Renal cortical epithelial cell (primary cell): ENCODE measurements at places on chromosomes 7 and 10. TPM values are rescaled to one million over a fixed set of nuclear protein-coding genes. Genes with fewer than 3 reads are reported as not detected.

DNA sequence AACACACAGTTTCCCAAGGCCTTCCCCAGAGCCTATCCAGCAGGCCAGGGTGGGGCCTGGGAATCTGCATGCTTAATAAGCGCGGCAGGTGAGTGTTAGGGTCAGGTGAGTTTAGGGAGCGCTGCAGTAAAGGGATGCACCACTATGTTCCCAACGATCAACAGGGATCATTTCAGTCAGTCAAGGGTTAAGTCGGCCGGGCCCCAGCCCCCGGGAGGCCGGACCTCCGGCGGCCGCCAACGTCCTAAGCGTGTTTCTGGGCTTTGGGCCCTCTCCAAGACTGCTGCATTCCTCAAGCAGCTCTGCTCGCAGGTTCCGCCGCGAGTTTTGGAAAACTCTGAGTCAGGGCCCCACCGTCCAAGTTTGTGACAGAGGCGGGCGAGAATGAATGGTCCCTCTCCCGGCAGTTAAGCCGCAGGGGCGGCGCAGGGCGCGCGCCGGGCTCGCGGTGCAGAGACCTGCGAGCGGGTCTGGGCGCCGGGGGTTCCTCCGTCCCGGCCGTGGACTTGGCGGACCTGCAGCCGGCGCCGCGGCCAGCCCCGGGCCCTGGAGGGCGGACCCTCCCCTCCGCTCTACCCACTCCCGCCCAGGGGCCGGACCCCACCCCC is 81.6 kb downstream of the ARHGAP22 start:
- DNase-seq: peak; percentile 62

DNA sequence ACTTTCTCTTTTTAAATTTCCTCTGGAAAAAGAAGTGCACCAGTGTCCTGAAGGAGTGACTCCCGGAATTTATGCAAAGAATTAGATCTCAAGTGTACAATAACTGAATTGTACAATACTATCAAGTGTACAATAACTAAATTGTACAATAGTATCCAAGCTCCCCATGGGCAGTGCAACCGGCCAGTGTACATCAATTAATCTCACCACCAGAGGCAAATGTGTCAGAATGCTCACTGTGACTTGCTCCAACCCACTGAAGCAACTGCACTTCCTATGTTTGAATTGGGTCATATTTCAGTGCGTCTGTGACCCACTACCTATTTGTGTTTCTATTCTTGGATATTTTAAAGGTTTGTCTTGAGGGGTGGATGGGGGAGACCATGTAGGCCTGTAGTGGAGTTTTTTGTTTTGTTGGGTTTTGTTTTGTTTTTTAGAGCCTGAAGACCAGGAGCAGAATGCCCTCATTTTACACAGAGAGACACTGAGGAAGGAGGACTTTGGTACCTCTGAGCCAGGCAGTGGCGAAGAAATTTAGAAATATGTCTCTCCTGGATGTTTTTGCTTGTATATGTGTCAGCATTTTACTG is 78.5 kb upstream of the CTTNBP2 start:
- peak; percentile 25 for DNase-seq

GRCh38 chr10:3524086-3524960 is 260.7 kb downstream of the KLF6 start:
- no peak for DNase-seq

DNA sequence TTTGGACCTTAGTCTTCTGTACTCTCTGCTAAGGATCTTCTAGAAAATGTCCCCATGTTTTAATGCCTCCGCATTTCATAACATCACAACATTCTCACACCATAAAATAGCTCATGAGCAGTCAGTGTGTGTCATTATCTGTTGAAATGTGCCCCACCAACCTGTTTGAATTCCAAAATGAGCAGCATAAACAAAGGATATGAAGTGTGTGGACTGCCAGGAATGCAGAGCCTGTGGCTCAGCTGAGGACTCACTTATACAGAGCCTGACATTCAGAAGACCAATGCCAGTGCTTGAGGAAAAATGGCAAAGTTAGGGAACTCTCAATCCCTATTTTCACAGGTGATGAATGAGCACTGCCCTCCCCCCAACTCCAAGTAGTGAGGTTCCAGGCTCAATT is 621.4 kb downstream of the POM121L12 start:
- peak; percentile 14 for DNase-seq

DNA sequence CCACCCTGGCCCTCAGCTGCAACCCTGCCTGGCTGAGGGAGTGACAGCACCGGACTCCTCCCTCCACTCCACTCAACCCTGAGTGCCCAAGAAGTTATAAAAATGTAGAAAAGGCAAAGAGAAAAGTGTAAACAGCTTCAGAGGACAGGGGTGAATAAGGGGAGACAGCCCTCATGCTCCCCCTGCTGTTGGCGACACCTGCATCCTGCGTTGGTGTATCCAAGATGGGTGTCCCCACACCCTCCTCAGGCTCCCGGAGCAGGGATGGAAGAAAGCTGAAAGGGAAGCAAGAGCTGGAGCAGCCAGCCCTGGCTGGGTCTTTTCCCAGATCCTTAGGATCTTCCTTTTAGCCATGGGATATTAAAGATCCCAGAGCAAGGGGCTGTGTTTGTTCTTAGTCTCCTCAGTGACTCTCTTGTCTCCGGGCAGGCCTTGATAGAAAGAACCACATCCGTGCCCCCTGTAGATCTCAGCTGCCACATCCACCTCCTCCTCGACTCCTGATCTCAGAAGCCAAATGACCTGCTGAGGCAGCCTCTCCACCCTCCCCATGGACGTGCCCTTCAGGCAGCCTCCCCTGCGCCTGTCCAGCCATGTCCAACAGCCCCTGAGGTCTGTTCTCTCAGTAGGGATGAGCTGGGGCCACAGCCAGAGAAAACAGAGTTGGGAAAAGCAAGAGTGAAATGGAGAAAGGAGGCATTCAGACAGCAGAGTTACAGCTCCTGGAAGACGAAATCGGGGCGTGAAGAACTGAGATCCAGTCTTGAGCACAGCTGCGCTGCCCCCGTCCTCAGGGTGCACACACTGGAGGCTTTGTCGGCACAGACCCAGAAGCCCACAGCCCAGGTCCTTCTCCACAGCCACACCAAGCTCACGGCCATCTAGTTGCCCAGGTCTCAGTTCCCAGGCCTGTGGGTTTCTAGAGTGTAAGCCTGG is 6.8 kb downstream of the FAM131B start:
- no peak for DNase-seq

GRCh38 chr10:24694086-24694485 is 29.6 kb downstream of the ARHGAP21 start:
- peak; percentile 33 for DNase-seq

DNA sequence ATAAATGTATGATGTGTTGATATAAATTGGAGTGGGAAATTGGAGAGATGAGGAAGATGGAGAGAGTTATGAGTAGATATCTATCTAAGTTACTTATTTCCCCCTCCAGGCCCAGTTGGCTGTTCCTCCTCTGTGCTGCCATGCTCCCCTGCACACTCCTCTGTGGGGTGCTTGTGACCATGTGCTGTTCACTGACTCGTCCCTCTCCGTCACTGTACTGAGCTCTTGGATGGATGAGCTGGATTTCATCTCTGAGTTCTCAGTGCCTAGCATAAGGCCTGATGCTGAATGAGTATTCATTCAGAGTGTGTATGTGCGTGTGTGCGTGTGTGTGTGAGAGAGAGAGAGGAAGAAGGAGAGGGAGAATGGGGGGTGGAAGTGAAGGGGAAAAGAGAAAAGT is 14.5 kb downstream of the OR9A2 start:
- DNase-seq: no peak

DNA sequence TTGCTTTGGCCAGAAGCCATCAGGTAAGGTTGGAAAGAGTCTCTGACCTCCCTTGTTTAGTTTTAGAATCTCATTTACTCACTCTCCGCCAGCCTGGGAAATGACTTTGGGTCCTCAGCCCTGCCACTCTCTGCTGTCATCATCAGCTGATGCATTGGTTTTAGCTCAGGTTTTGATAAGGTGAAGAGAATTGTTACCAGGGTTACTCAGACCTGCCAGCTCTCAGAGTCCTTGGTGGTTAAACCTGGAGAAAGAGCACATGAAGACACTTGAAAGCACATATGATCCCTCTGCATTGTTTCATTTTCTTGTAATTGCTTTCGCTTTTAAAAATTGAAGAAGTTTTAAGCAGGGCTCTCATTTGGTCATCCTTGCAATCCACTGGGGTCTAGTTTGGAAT is 4.0 kb upstream of the CROT start:
- DNase-seq: no peak

GRCh38 chr10:74977913-74978847 is 133.3 kb upstream of the SAMD8 start:
- no peak for DNase-seq

DNA sequence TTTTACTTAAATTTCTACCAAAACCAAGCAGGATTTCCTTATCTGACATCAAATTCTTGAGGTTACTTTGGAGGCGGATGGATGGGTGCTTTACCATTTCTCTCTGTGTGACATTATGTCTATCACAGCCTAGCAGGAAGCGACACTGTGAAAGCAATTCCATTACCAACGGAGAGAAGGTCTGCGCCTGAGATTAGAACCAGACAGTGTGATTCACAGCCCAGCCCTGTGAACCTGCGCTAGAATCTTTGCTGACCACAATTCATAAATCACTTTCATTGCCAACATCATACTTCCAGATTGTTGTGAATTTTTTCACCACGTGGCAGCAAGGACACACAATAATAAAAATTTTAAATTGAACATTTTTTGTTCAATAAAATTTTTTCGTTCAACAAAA is 126.5 kb downstream of the CUBN start:
- DNase-seq: no peak

DNA sequence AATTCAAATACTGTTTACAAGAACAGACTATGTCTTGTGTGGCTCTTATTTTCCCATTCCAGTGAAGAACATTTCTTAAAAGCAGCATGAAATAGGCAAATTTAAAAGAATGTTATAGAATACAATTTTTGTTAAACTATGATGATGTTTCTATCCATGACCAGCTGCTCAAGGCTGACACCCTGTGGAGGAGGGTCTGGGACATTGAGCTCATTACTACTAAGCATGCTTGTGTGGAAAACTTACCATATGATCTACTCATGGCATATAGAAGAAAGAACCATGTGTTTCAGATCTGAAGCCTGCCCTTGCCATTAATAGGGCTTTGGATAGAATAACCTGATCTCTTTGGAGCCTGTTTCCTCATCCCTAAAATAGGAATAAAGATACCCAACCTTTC is 125.0 kb downstream of the FOXP2 start:
- no peak for DNase-seq

GRCh38 chr10:77626266-77626935 is 11.2 kb downstream of the KCNMA1 start:
- DNase-seq: no peak

DNA sequence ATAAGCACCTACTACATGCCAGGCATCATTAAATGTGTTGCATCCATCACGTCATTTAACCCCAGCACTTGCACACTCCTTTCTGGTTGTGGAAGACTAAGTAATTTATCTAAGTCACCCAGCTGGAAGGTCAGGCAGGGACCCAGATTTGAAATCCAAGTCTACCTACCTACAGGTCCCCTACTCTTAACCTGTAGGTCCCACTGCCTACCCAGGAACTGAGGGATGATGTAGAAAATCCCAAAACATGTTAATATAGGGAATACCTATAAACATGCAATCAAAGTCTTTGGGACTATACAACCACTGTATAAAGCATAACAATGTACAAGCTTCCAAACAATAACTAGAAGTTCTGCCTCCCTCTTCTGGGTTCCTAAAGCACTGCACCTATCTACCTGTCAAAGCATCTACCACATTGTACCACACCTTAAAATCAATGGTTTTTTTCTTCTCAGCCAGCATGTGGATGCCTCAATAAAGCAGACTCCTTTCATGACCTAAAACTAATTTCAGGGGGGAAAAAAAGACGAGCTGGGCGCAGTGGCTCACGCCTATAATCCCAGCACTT is 5.6 kb downstream of the IL6 start:
- peak; percentile 81 for DNase-seq

- no peak for DNase-seq
Measured at GRCh38 chr10:61918989-61919388, 17.5 kb downstream of the ARID5B start.

GRCh38 chr10:23013581-23014335 is 81.6 kb upstream of the MSRB2 start:
- no peak for DNase-seq

- no peak for DNase-seq
Measured at GRCh38 chr7:29476916-29477315, 86.7 kb upstream of the PRR15 start.

DNA sequence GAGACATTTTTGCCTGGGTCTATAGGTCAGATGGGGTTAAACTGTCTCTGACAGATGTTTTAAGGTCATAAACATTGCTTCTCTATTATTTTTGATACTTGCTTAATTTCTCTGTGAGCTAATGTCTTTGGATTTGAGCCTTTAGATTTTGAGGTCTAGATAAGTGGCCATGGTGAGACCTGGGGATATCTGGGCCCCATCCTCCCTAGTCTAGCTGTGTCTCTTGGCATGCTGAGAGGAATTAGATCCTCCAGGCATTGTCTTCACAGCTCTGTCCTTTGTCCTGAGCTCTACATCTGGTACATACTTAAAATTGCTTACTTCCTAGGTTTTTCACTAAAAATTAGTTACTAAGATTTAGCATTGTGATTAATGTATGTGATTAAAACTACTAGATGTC is 265.0 kb upstream of the NPSR1 start:
- DNase-seq: no peak

DNA sequence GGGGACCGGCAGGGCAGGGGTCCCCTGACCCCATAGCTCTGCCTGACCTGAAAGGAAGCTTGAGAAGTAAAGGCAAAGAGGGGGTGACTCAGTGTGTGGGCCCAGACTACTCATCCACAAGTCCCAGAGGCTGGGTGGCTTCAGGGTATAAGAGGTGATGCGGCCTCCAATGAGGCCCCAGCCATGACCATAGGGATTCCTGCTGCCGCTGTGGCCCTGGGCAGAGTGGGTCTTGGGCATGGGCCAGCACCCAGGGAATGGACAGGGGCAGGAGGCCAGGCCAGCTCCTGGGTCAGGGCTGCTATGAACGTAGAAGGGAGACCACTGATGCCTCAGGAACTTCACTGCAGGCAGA is 64.4 kb upstream of the EBF3 start:
- no peak for DNase-seq

DNA sequence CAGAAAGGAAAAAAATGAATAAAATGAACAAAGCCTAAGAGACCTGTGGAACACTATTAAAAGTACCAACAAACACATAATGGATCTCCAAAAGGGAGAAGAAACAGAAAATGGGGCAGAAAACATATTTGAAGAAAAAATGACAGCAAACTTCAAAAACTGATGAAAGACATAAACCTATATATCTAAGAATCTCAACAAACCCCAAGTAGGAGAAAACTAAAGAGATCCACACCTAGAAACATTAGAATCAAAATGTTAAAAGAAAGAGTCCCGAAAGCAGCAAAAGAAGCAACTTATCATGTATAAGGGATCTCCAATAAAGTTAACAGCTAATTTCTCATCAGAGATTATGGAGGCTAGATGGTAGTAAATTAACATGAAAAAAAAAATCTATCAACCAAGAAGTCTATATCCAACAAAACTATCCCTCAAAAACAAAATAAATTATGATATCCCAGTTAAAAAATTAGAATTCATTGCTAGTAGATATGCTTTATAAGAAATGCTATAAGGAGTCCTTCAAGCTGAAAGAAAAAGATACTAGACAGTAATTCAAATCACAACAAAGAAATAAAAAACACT is 68.0 kb downstream of the DNAJC1 start:
- no peak for DNase-seq

The UPK3BL2 gene
- total RNA-seq: 5.5 TPM in 1 of 2 replicates, not detected in the other

The PCGF5 gene
- 42.7 and 48.9 TPM in 2 replicates for total RNA-seq

The ADAP1 gene
- total RNA-seq: 4.8 and 22.4 TPM in 2 replicates

The DYDC1 gene
- not detected in 2 replicates for total RNA-seq

The FANK1 gene
- 14.9 and 26.4 TPM in 2 replicates for total RNA-seq

The CPED1 gene
- 0.52 and 1.1 TPM in 2 replicates for total RNA-seq

The IKZF1 gene
- 2.4 TPM in 1 of 2 replicates, not detected in the other for total RNA-seq

The CHST3 gene
- 32.3 and 69.4 TPM in 2 replicates for total RNA-seq

The EVX1 gene
- not detected in 2 replicates for total RNA-seq

The RASA4B gene
- total RNA-seq: 0.85 and 0.87 TPM in 2 replicates
